Colonic mucosa (tissue), 4 donors: ENCODE measurements at places on chromosomes 1 and 21.

DNA sequence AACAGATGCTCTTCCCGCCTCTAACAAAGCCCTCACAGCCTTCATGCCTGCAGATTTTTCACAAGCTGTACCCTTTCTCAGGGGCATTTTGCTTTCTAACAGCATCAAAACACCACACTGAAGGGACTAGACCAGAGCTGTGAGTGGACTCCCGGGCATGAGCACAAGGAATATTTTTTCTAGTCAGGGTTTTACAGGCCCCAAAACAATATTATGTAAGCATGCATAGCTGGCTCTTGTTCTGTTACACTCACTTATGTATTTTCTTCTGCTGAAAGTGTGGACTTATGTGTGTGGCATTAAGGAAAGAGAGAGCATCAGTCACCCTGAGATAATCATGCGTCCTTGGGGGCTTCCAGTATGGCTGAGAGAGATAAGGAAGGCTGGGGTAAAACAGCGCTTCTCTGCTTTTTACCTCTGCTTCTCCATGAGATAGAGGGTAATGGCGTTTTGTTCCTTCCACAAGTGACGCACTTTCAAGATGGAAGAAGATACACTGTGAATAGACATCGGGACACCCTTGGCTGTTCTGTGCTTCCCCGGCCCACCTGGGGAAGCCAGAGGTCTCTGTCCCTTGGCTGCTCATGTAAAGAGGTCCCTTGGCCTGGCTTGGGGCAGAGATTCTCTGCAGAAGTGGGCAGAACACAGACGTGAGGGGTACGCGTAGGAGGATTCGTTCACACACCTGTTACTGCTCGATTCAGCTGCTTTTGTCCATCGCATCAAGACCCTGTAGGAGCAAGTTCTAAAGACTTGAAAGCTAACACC is 266.7 kb upstream of the RAB4A start:
- DNase-seq: no peak

GRCh38 chr1:219310181-219310728 is 136.6 kb downstream of the LYPLAL1 start:
- no peak for DNase-seq

DNA sequence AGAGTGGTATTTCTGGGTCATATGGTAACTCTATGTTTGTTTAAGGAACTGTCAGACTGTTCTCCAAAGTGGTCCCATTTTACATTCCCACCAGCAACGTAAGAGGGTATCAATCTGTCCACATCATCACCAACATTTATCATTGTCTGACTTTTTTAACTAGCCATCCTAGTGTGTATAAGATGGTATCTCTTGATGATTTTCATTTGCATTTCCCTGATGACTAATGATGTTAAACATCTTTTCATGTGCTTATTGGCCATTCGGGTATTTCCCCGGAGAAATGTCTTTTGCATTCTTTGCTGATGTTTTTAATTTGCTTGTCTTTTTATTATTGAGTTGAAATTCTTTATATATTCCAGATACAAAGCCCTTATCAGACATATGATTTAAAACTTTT is 370.1 kb upstream of the NR5A2 start:
- no peak for DNase-seq

DNA sequence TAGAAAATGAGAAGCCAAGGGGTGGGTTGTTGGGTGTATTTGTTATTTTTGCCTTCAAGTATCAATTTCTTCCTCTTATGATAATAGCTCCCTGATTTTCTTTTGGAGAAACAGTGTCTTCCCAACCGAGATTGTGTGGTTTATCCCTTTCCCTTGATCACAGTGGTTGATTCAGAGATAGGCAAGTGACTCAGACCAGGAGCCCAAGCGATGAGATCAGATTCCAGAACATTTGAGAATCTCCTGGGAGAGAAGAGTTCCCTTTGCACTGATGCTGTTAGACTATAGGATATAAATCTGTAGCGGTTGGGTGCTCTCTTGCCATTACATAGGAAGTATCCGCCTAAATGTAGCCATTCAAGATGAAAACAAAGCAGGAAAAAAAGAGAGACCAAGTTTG is 90.1 kb upstream of the WDR26 start:
- no peak for DNase-seq

- no peak for DNase-seq
Observed at GRCh38 chr1:50704126-50704525, 255.9 kb downstream of the FAF1 start.

GRCh38 chr1:230864441-230864840 is 3.9 kb downstream of the C1orf198 start:
- no peak for DNase-seq

GRCh38 chr1:9558271-9558945 is 19.1 kb downstream of the SLC25A33 start:
- DNase-seq: no peak

DNA sequence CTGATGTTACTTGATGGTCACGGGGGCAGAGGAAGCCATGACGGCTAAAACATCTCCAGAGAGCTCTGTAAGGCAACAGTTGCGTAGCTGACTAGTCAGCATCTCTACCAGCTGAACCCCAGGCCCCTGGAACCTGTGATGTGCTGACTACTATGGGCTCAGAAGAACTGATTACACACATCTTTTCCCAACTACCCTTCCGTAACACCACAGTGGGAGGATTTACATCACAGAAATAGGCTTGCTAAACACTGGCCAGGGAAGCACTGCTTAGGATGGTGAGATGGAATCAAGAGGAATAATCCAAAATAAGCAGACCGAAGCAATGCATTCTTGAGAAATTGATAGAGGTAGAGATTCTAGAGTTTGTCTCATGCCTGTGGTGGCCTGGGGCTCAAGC is 122.5 kb downstream of the SMYD2 start:
- no peak for DNase-seq

- no peak for DNase-seq
Observed at GRCh38 chr1:206573319-206573718, 38.9 kb downstream of the EIF2D start.

DNA sequence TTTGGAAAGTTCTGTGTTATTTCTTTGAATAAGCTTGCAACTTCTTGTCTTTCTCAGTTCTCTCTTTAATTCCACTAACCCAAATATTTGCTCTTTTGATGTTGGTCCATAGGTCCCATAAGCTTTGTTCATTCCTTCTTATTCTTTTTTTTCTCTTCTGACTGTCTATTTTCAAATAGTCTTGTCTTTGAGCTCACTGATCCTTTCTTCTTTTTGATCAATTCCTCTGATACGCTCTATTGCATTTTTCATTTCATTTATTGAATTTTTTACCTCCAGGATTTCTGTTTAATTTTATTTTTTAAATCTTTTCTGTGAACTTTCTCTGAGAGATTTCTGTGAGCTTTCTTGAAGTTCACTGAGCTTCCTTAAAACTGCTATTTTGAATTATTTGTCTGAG is 486.6 kb downstream of the KIF26B start:
- no peak for DNase-seq

DNA sequence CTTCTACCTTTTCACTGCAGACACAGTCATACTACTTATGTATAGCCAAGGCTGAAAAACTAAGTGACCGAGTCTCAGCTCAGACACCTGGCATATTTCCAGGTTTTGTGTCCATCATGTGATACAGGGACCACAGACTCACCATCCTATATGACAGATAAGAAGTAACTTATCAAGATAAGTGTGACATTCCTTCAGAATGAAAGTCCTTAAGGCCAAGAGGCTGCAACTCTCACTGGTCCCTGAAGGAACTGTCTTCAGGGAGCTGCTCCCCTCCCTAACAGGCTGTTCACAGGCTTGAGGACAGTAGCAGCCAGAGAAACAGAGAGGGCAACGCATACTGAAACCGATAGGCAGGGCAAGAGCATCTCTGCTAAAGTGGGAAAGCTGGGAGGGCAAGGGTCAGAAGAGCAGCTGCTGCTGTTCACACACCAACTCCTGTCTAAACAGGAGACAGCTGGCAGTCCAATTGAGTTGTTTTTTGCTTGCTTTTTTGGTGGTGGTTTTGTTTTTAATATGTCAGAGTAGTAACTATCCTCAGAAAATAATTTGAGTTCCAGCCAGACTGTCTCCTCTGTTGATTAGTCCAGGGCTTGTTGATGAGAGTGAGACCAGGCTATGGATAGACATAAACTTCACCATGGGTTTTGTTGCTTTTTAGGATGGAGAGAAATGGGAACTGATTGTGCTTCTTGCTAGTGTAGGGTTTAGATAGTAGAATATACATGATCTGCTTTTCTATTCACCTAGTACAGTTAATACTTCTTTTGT is 67.7 kb downstream of the MACF1 start:
- DNase-seq: no peak

GRCh38 chr21:42302794-42303193 is 12.4 kb downstream of the TFF3 start:
- DNase-seq: no peak

- no peak for DNase-seq
Observed at GRCh38 chr1:179046808-179047635, 21.3 kb downstream of the FAM20B start.

DNA sequence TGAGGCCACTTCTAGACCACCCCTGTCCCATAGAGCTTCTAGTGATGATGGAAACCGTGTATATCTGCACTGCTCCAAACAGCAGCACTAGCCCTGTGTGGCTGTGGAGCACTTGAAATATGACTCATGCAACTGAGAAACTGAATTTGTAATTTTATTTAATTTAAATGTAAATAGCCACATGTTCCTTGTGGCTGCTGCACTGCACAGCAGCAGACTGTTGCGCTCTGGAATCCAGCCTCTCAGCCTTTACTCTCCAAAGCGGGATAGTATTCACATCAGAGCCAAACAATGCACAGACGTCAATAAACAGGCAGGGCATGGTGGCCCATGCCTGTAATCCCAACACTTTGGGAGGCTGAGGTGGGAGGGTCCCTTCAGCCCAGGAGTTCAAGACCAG is 12.0 kb downstream of the CAPN2 start:
- DNase-seq: no peak

- peak; percentile 97 for DNase-seq
Observed at GRCh38 chr1:156282479-156283222, at the start of gene SMG5. Gene SMG5 (minus strand): TSS chr1:156282825. CDS start chr1:156282680, 145 bp downstream.

GRCh38 chr1:172719694-172720138 is 60.8 kb downstream of the FASLG start:
- DNase-seq: no peak

DNA sequence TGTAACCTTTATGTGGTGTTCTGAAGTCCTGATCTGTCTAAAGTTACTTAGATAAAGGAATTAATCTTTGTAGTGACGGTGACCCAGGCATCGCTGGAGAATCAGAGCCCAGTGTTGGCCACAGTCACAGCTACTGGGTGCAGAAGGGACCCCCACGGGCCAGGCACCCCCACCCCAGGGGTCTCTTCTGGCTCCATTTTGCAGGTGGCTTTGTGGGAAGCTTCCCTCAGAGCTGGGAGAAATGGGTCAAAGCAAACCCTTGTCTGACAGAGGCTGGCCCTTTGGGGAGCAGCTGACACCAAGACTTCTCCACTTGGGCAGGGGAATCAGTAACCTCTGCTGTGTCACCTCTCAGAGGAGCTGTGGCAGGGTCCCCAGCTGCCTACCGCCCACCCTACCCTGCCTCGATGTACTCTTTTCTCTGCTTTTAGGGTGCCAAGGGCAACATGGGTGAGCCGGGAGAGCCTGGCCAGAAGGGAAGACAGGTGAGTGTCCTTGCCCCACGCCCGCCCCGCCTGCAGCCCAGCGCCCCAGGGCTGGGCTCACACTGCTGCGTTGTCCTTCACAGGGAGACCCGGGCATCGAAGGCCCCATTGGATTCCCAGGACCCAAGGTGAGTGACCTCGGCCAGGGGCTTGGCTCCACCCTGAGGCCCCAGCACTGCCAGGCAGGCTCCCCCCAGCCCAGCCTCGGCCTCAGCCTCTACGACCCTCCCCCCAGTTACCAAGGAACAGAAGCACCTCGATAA is 17.7 kb downstream of the COL6A2 start:
- no peak for DNase-seq

- peak; percentile 82 for DNase-seq
Observed at GRCh38 chr1:156813750-156814570, 2.7 kb downstream of the SH2D2A start.

DNA sequence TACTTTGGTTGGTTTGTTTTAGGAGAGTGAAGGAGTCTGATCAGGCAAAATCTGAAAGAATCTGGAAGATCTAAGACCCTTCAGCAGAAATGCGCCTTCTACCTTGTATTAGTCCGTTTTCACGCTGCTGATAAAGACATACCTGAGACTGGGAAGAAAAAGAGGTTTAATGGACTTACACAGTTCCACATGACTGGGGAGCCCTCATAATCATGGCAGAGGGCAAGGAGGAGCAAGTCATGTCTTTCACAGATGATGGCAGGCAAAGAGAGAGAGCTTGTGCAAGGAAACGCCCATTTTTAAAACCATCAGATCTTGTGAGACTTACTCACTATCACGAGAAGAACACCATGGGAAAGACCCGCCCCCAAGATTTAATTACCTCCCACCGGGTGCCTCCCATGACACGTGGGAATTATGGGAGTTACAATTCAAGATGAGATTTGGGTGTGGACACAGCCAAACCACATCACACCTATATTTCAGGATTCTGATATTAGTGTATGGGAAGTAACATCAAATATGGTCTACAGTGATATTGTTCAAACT is 99.3 kb downstream of the GLUL start:
- DNase-seq: no peak

- no peak for DNase-seq
Observed at GRCh38 chr1:231187571-231187970, 25.7 kb downstream of the TRIM67 start.

- DNase-seq: no peak
Observed at GRCh38 chr1:183155939-183156338, 30.1 kb upstream of the LAMC2 start.

DNA sequence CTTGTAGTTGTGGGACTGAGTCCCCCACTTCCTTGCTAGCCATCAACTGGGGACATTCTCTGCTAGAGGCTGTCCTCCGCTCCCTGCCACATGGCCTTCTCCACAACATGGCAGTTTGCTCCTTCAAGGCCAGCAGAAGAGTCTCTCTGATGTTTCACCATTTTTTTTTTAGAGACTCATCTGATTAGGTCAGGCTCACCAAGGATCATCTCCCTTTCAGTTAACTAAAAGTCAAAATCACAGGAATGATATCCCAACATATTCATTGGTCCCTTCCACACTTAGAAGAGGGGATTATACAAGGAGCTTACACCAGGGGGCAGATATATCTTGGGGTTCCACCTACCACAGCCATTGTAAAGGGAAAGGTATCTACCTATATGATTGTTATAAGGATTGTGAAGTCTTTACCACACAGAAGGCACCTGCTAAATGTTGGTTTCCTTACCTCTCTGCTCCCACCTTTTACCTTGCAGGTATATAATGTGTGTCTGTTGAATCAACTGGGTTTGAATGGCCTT is 23.3 kb downstream of the RIMKLA start:
- no peak for DNase-seq

- DNase-seq: no peak
Observed at GRCh38 chr1:23825762-23826522, 713 bp upstream of the HMGCL start.

- peak; percentile 54 for DNase-seq
Observed at GRCh38 chr1:100896481-100896982, 642 bp downstream of the SLC30A7 start.
